NCI-H460 (cell line): ENCODE measurements at places on chromosomes 1 and 21.
A peak's percentile ranks its signal among the peaks of the same experiment; 100 is the strongest.

GRCh38 chr1:63780565-63780964 lies 6.7 kb downstream of the ROR1 start:
- DNase-seq: no peak

- no peak for DNase-seq
These were observed 514 bp downstream of the S1PR1 start for GRCh38 chr1:101237229-101237837.

- DNase-seq: no peak
These were observed 6.1 kb downstream of the SRM start for GRCh38 chr1:11053758-11054137.

- no peak for DNase-seq
These were observed 11.6 kb upstream of the S100A7A start for GRCh38 chr1:153404768-153405167.

- peak; percentile 15 for DNase-seq
These were observed 19.9 kb downstream of the SGIP1 start for GRCh38 chr1:66553846-66554245.

DNA sequence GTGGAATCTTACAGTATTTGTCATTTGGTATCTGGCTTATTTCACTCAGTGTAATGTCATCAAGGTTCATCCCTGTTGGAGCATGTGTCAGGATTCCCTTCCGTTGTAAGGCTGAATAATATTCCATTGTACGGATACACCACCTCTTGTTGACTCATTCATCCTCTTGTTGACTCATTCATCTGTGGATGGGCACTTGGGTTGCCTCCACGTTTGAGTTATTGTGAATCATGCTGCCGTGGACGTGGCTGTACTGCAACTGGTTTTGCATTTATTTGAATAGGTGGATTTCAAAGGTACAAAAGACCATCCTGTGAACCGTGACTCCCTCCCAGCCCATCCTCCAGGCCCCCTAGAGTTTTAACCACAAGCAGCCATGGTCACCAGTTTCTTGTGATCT lies 11.9 kb upstream of the TCP10L start:
- peak; percentile 59 for DNase-seq

GRCh38 chr1:220119043-220119512 lies 25.1 kb downstream of the IARS2 start:
- DNase-seq: peak; percentile 17

GRCh38 chr1:236982380-236982779 lies 21.9 kb downstream of the MT1HL1 start:
- DNase-seq: no peak

- DNase-seq: no peak
These were observed 20.3 kb upstream of the C2CD2 start for GRCh38 chr21:41973861-41974751.

GRCh38 chr1:22262583-22262982 lies 119.7 kb upstream of the WNT4 start:
- DNase-seq: no peak

DNA sequence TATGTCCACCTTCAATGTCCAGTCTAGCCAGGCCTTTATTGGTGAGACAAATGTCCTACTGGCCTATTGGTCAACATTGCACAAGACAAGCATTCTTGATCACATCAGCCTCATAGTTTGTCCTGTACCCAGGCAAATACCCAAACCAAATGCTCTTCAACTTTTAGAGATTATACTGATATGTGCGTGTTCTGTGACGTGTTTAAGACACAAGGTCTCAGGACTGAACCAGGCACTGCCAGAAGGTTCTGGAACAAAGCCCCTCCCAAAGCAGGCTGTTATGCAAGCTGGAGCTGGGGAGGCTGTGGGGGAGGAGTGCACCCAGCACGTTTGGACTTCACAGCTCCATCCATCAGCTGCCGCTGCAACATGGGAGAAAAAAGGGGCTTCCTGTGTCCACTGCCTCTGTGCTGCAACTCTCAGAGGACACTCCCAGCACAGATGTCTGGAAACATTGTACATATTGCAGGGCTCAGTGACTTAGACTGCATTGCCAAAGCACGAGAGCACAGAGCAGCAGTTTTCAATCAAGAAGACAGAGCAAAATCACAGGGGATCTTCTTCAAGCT lies 45.9 kb downstream of the NID1 start:
- DNase-seq: no peak

GRCh38 chr21:15730484-15731242 lies 881 bp downstream of the USP25 start:
- DNase-seq: no peak

DNA sequence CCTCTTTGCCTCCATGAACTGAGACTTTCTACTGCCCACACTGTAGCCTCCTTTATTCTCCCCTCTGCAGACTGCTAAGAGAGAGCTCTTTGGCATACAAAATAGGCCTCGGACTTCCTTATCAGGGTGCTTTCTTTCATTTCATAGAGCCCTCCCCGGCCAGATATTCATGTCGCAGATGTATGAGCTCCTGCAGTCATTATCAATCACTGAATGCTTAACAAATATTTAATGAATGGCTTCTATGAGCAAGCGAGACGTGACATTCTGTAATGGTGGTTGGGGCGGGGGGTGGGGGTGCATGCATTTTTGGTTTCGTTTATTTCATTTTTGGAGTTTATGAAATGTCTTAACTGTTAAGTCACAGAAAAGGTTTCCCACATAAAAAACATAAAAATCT lies 344.8 kb upstream of the KAZN start:
- DNase-seq: no peak

DNA sequence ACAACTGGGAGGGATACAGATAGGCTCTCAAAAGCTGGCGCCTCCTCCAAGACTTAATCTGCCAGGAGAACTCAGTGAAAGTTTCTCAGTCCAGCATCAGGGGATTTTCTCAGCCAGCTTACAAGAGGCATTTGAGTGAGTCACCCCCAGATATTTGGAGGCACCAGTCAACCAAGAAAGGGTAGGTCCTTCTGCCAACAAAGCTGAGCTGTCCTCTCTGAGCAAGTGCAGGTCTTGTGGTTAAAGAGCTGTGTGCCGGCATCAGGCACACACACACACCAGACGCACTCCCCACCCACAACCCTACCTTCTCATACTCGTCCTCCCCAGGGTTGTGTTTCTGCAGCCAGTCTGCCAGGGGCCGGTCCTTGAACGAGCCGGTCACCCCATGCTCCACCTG lies 27.0 kb upstream of the PPP1R15B start:
- no peak for DNase-seq

DNA sequence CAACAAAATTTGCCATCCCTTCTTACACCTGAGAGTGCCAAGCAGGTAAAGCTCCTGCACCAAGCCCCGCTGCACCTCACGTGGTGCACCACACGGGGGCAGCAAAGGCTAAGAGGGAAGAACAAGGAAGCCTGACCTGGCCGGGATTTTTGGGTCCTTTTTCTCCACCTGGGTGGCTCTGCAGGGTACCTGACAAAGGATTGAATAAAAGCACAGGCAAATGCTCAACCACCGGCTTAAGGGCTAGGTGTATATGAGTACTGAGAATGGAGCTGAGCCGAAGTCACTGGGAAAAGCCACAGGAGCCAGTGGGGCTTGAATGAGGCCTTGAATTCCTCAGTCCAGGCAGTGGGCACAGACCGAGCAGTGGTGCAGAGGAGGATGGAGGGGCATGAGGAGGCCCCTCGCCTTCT lies 36.4 kb downstream of the ZNF697 start:
- DNase-seq: peak; percentile 43

- no peak for DNase-seq
These were observed 129.1 kb downstream of the PIK3R3 start for GRCh38 chr1:46003315-46003714.

DNA sequence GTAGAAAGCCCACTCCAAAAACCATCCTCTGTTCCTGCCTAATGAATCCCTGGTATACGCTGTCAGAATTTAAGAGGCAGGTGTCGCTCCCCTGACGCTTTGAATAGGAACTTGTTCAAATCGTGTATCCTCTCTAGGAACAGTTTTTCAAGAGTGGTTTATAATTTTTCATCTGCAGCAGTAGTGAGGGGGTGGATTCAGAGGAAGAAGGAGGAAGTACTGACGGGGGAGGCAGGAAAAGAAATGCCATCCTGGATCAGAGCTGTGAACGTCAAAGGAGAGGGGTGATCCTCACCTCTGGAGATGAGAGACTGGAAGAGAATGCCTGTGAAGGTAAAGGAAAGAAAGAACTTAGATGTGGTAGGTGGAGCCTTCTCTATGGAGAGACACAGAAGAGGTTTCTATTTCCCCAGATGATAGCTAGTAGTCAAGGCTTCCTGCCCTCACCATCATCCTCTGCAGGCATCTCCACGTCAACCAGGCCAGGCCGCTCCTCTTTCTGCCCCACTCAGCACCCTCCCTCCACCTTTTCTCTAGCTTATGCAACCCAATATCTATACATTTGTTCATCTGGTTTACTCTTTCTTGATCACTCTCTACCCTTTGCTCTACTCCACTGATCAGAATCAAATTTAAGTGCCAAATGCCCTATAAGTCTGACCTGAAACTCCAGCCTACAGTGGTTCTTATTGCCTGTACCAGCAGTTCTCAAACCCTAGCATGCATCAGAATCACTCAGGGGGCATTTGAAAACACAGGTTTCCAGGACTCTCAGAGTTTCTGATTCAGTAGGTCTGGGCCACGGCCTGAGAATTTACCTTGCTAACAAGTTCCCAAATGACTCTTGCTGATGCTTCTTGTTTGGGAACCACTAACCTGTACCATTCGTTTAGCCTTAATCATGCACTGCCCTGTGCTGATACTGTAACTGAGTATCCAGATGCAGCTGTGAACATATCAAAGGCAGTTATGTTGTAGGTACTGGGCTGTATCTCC lies 13.1 kb upstream of the BCL9 start:
- DNase-seq: no peak

- DNase-seq: peak; percentile 86
These were observed 221.6 kb upstream of the VAMP3 start for GRCh38 chr1:7549277-7550161.

GRCh38 chr1:53079251-53079650 lies 17.2 kb downstream of the PODN start:
- DNase-seq: no peak

GRCh38 chr1:156241311-156241811 lies 623 bp upstream of the BGLAP start:
- no peak for DNase-seq

DNA sequence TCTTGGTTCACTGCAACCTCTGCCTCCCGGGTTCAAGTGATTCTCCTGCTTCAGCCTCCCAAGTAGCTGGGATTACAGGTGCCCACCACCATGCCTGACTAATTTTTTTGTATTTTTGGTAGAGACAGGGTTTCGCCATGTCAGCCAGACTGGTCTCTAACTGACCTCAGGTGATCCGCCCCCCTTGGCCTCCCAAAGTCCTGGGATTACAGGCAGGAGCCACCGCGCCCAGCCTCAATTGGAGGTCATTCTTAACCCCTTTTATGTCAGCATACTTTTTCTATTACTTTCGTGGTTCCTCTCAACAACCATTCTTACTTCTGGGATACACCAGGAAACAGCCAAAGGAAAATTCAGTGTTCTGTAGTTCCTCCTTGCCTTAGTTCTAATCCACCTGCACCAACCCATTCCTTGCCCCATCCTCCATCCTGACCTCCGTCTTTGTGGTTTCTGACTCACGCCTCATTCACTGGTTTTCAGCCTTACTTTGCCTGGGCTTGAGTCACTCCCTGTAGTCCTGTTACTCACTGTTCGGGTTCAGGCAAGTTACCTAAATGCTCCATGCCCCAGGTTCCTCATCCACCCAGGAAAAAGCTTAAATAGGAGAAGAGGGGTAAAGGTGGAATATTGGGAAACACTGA lies 12.9 kb upstream of the BCL10 start:
- DNase-seq: no peak

- no peak for DNase-seq
These were observed 775 bp downstream of the TMEM125 start for GRCh38 chr1:43270421-43271095.

DNA sequence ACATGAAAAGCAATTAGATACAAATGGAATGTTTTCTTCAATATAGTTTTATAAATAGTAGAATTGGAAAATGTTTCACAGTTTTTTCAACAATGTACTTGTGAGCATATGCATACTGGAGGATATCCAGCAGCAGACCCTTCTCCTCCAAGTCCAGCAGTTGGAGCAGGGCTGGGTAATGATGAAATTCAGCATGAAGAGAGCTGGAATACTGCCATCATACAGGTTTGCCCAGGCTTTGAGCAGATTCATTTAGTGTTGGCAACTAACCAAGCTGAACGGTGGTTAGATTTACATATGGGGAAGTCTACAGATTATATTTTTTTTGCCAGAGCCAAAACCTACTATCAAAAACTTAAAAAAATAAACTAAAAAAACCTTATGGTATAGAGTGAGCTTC lies 38.3 kb downstream of the WDR3 start:
- DNase-seq: no peak

- no peak for DNase-seq
These were observed 4.4 kb downstream of the NME7 start for GRCh38 chr1:169363046-169363730.

- no peak for DNase-seq
These were observed 24.9 kb downstream of the FAM163A start for GRCh38 chr1:179767996-179768395.

DNA sequence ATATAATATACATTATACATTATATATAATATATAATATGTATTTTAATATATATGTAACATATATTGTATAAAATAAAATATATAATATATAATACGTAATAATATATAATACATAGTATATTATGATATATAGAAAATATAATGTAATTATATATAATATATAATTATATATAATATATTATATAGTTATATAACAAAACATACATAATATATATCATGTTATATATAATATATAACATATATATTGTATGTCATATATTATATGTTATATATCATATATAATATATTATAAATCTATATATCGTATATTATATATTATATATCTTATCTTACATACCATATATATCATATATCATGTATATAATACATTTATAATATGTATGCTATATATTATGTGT lies 248.2 kb upstream of the TPTE start:
- no peak for DNase-seq

- no peak for DNase-seq
These were observed 22.3 kb upstream of the TMEM222 start for GRCh38 chr1:27299385-27300271.

DNA sequence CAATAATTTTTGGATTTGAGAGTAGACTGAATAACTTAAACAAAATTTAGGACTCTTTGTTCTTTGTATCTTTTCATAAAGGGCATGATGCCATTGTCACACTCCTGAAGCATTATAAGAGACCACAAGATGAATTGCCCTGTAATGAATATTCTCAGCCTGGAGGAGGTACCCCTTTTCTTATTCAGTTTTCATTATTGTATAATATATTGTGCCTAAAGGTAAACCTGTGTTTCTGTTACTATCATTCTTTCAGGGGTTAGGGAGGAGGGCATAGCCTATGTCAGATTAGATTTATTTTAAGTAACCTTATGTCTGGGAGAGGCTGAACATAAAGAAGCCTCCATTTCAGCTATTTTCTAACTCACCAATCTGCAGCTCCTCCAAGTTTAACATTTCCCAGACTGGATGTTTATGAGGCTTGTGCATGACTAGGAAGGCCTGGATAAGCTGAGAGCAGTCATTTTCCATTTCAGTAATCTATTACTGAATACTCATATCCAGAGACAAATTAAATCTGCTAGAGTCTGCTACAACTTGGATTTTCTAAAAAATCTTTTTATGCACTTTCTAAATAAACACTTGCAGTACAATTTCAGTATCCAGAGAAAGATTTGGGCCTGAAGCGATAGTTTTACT lies 132.1 kb downstream of the TNNI3K start:
- DNase-seq: no peak

- no peak for DNase-seq
These were observed 82.8 kb downstream of the TGFBR3 start for GRCh38 chr1:91803123-91803522.

- no peak for DNase-seq
These were observed 29.7 kb upstream of the PYHIN1 start for GRCh38 chr1:158901623-158902022.
